Right lobe of liver (tissue), 6 donors: ENCODE measurements at places on chromosomes 4 and X. TPM values are rescaled to one million over a fixed set of nuclear protein-coding genes. Genes with fewer than 3 reads are reported as not detected.

Gene CLDN34
- total RNA-seq, result 0.39 TPM

Gene PLS3
- 92.3 TPM for total RNA-seq

Gene KIAA1210
- not detected for total RNA-seq

Gene BEX3
- 34.9 TPM for total RNA-seq

Gene PDGFC
- 11.3 TPM for total RNA-seq

Gene SLC26A1
- 20.7 TPM for total RNA-seq

Gene RNF128
- 39.6 TPM for total RNA-seq

Gene MAGEA10
- total RNA-seq, result not detected

Gene POU4F2
- not detected for total RNA-seq

Gene KLHL4
- total RNA-seq, result 0.46 TPM

Gene EVC2
- 0.57 TPM for total RNA-seq

Gene SSX1
- not detected for total RNA-seq

Gene SHROOM4
- 1.3 TPM for total RNA-seq

Gene PPBP
- 0.42 TPM for total RNA-seq

Gene MSANTD1
- total RNA-seq, result not detected

Gene XPNPEP2
- total RNA-seq, result 26.5 TPM

Gene ADGRG4
- not detected for total RNA-seq

Gene SORBS2
- total RNA-seq, result 102 TPM

Gene CTSO
- 44.7 TPM for total RNA-seq

Gene NPY2R
- total RNA-seq, result not detected

Gene SLIT2
- total RNA-seq, result 2.5 TPM

Gene LRAT
- 4.1 TPM for total RNA-seq

Gene NWD2
- not detected for total RNA-seq

Gene CPLX1
- total RNA-seq, result 0.86 TPM

Gene ADH5
- 170 TPM for total RNA-seq

Gene SSX4
- not detected for total RNA-seq

Gene ZNF732
- total RNA-seq, result not detected

Gene ADH1A
- 84.5 TPM for total RNA-seq

Gene ZBED1
- 33.9 TPM for total RNA-seq

Gene TRPC3
- not detected for total RNA-seq

Gene TMPRSS11A
- not detected for total RNA-seq

Gene DMD
- 43.4 TPM for total RNA-seq

Gene VCX3A
- total RNA-seq, result not detected

Gene GASK1B
- 2.7 TPM for total RNA-seq

Gene SLC6A8
- total RNA-seq, result 2.3 TPM

Gene GAB3
- total RNA-seq, result 0.87 TPM

Gene LAS1L
- 11.3 TPM for total RNA-seq

Gene SPARCL1
- total RNA-seq, result 11.2 TPM

Gene KCND1
- 0.55 TPM for total RNA-seq

Gene UGT2B17
- total RNA-seq, result 1.0 TPM

Gene XG
- not detected for total RNA-seq

Gene GYPB
- not detected for total RNA-seq
